ENCODE measurements at places on chromosomes 16 and 17.

DNA sequence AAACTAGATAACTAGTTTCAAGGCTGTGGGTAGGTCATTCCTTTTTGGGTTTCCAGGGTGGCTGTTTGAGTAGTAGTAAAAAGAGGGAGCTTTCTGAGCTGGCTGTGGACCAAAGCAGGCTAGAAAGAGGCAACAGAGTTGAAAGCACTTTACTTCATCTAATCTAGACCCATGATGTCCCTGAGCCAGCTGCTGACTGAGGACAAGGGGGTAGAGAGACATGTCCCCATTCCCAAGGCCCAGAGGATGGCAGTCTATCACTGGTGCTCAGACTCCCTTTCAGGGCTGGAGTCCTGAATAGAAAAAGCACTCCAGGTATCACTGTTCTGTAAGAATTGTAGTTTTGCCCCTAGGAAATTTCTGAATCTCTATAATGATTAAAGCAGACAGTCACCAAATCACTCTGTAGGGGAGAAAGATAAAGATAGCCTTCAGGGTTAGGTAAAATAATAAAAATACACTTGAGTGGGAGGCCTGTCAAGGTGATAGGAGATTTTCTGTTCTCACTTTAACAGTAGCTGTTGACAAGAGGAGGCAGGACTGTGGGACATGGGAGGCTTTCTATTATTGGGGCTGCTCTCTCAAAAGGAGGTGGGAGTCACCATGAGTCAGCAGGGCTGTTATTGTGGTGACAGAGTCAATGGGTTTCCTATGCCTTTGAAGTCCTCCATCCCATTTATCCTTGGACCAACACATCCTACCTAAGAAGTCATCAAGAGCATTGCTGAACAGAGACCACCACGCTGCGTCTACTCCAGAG lies 190.2 kb upstream of the MPHOSPH6 start:
- DNase-seq: no peak

- DNase-seq: no peak
These were observed 42.2 kb downstream of the ABAT start for GRCh38 chr16:8716592-8716991.

- peak; percentile 93 for DNase-seq
These were observed 37.6 kb downstream of the ARHGAP27 start for GRCh38 chr17:45394913-45395568.

GRCh38 chr17:15039366-15039765 lies 225.8 kb downstream of the PMP22 start:
- no peak for DNase-seq

- no peak for DNase-seq
These were observed 58.9 kb downstream of the RPA1 start for GRCh38 chr17:1888741-1889140.

All from fibroblast of pulmonary artery (primary cell).